ENCODE measurements at places on chromosomes 13 and 19.

- DNase-seq = no peak
Observed at GRCh38 chr13:97107815-97108529, 113.7 kb upstream of the OXGR1 start.

GRCh38 chr19:17680230-17680722 lies 7.9 kb downstream of the UNC13A start:
- DNase-seq = no peak

DNA sequence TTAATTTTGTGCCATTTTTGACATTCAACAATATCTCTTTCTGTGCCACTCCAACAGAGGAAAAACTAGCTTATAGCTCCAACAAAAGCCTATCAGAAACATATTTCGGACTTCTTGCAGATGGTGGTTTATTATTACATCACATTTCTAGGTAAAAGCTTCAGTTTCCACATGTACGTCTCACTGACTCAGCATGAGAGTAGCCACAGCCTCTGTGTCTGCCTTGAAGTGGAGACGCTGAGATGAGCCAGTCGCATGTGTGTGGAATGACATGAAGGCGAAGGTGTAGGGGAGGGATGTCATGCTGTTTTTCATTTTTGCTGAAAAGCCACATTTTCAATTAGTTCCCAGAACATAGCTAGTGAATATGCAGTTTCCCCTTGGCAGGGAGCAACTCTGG lies 598.6 kb downstream of the EFNB2 start:
- no peak for DNase-seq

GRCh38 chr13:60453490-60453889 lies 56.5 kb downstream of the TDRD3 start:
- DNase-seq = no peak

DNA sequence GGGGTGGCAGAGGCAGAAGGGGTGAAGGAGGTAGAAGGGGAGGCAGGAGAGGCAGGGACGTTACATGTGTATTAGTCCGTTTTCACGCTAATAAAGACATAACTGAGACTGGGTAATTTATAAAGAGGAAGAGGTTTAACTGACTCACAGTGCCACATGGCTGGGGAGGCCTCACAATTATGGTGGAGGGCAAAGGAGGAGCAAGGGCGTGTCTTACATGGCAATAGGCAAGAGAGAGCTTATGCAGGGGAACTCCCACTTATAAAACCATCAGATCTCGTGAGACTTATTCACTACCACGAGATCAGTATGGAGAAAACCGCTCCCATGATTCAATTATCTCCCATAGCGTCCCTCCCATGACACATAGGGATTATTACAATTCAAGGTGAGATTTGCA lies 19.0 kb upstream of the ACOD1 start:
- DNase-seq = no peak

- DNase-seq = no peak
Observed at GRCh38 chr19:16373532-16373931, 48.9 kb downstream of the KLF2 start.

DNA sequence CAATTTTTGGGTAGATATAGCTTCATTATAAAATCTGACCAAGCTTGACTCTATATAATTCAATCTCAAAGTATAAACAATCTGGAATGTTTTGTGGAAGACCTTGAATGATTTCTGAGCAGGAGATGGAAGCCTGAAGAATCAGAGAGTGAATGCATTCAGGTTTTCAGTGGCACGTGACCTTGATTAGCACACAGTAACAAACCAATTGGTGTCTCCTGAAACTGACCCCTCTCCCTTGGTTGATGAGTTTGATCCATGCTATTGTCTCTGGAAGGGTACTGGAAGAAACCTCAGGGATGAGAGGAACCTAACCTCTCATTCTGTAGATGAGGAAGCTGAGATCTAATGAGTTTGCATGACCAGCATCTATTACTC lies 39.6 kb downstream of the PCDH8 start:
- DNase-seq = no peak

Data from non-pigmented ciliary epithelial cell (primary cell).